Brain pericyte (primary cell): ENCODE measurements at places on chromosomes 6 and 20.

- DNase-seq, result no peak
These were observed 47.9 kb downstream of the B4GALT5 start for GRCh38 chr20:49665796-49666195.

DNA sequence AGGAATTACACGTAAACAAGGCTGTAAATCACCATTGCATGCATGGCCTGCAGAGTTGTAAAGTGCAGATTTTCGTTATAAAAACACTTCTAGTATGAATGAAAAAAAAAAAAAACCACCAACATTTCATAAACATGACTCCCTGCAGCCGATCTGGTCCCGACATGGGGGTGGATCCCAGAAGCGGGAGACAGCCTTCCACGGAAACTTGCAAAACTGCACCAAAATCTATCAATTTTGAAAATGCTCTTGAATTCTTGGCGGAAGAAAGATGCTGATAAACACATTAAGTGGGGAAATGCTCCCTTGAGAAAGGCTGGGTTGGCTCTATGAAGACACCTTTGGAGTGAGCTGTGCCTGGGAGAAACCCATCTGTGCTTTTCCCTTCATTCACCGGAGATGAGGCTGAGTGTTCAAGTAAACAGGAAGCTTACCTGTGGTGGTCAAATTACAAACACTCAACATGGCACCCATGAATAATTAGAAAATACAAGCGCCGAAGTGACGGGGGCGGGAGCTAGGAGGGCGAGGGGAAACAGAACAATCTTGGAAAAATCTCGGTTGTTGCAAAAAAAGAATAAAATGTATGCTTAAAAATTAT is 845 bp upstream of the ANKRD60 start:
- no peak for DNase-seq

- DNase-seq, result no peak
These were observed 372.0 kb downstream of the PREX1 start for GRCh38 chr20:48455651-48456365.

DNA sequence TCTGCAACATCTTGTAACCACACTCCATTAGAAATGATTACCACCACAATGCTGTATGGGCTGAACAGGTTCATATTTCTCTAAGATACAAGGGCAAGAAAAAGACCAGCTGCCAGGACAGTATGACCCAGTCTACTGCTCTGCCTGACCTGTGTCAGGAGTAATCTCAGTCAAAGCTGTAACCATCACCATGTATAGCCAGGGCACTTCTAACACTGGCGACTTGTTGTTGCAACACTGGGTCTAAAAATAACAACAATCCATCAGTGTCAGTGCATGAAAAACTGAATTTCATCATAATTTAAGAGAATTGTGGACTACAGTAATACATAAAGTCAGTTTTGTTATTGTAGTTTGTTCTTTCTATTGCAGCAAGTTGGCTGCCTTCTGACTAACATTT is 738.6 kb upstream of the ADGRB3 start:
- no peak for DNase-seq

- no peak for DNase-seq
These were observed 60.8 kb downstream of the FAM83B start for GRCh38 chr6:54907355-54907754.

DNA sequence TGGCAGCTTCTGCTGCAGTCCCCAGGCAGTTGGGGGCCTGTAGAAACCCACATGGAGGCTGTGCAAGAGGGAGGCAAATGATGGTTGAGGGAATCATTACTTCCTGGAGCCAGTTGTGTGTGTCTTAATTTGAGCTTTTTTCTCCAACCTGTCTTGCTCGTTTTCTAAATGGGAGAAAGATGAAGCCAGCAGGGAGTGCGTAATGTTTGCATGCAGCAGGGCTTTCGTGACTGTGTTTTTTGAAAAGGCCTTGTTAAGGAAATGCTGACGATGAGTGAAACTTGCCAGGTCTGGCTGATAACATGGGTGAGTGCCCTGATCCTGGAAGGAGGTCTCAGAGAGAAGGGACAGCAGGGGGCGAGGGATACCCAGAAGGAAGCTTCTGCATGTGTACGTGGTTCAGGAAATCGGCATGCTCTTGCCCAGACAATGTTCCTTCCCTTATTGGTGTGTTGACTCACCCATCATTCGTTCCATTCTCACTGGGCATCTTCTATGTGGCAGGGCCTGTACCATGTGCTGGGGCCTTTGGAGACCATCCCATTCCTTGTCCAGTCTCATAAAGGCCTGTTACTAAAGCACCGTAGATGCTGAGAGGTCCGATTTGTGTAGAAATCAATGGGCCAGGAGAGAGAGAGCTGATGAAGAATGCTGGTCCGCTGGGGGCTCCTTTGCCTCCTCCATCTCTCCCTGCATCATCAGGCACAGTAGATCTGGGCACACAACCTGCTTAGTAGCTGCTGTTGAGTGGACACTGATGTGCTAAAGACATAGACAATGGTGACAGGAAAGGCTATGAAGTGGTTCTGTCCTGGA is 27.4 kb downstream of the GLP1R start:
- no peak for DNase-seq
